ENCODE measurements at places on chromosomes 12 and 14. TPM values are rescaled to one million over a fixed set of nuclear protein-coding genes. Genes with fewer than 3 reads are reported as not detected.

- no peak for DNase-seq
Measured at GRCh38 chr14:72610831-72611200, 283.1 kb downstream of the DPF3 start.

GRCh38 chr14:52299692-52300278 lies 14.3 kb upstream of the PTGER2 start:
- DNase-seq = no peak

DNA sequence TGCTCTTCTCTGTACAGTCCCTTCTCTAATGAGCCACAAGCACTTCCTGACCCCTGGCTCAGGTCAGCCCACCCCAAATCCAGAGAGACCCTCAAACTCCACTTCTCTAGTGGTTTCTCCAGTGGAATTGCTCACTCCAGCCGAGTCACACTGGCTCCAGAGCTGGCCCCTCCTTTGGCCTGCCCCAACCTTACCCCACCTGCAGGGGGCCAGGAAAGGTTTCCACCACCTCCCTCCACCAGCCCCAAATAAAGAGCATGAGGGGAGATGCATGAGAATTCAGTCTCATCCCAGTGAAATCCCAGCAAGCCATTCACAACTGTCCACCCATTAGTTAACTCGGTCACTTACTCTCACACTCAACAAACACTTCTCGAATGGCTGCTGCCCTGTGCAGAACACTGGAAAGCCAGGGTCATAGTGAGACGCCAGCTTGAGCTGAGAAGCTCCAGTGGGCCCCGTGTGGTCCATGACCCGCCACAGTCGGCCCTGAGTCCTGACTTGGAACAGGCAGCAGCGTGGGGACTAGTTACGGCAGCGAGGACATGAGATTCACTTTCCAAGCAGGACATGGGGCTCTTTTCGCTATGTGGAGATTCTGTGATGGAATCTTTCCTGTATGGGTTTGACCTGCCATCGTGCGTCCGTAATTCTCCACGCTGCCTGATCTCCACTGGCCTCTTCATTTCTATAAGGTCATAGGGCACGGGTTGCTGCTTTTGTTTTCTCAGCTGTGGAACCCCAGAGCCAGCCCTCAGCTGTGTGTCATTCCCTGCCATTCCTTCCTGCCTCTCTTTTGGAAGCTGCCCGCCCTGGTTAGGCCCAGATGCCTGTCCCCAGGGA lies 44.2 kb downstream of the SLC6A12 start:
- DNase-seq = no peak

DNA sequence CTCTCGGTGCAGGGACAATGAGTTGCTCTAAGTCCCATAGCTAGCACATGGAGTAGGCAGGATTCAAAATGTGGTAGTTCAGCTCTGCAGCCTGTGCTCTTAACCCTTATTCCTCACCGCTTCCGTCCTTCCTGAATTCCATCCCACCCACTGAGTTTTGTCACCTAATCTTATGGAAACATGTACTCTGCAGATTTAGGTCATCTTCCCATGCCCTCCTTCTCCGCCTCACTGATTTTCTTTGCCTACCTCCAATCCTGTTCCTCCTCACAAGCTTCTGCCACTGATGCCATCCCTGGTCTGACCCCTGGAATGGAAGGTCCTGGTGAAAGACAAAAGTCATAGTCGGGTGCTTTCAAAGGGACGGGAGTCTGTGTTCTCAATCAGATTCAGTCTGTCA lies 46.5 kb upstream of the ABCC9 start:
- DNase-seq = no peak

DNA sequence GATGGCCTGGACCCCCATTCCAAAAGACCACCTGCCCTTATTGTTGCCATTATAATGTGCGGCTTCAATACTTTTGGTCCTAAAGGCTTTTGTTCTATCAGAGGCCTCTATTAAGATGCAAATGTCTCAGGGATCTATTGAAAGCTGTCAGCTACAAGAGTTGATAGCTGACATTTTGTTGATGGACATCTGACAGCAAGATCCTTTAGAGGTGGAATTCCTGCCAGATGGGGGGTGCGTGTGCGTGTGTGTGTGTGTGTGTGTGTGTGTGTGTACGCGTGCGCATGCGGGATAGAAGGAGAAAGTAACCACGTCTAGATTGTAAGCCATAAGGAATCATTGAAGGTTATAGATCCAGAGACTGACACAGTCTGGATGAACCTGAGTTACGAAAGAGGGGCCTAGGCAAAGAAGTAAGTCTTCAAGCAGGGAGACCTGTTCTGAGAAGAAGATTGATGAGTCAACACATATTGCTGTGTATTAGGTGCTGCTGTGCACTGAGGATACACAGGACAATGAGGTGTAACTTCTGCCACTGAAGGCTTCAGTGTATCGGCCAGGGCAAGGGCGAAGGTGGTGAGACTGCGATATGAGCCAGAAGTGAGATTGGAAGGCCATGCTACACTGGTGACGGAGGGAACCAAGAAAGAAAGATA lies 89.2 kb downstream of the PRMT8 start:
- no peak for DNase-seq

- DNase-seq = no peak
Measured at GRCh38 chr14:56199982-56200577, 81.9 kb downstream of the PELI2 start.

DNA sequence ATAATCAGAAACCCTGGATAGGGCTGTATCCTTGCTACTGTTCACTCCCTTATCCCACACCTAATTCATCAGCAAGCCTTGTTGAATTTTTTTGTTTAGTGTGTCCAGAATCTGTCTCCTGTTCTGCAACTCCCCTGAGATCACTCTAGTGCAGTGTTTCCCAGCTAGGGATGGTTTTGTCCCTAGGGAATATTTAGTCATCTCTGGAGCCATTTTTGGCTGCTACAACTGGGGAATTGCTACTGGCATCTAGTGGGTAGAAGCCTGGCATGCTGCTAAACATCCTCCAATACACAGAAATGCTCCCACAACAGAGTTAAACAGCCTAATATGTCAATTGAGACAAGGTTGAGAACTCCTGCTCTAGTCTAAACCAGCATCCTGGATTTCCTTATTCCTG lies 248.0 kb downstream of the NPAS3 start:
- DNase-seq = no peak

DNA sequence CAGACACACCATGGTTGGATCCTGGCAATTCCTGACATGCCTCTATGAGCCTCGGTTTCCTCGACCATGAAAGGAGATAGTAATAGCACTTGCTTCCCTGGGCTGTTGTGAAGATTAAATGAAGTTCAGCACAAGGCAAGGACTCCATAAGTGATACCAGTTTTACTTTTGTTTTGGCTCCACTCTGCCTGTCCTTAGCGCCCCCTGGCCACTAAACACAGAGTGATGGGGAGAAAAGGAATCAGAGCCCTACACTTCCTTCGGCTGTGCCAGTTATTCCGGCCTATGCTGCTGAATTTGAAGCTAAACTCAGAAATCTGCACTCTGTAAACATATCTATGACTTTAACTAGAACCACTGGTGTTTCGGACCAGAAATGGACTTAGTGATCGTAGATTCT lies 173.8 kb downstream of the C12orf75 start:
- DNase-seq = no peak

GRCh38 chr14:80977221-80977620 lies 21.8 kb downstream of the TSHR start:
- DNase-seq = no peak

- no peak for DNase-seq
Measured at GRCh38 chr14:71607056-71607455, 325.2 kb upstream of the RGS6 start.

DNA sequence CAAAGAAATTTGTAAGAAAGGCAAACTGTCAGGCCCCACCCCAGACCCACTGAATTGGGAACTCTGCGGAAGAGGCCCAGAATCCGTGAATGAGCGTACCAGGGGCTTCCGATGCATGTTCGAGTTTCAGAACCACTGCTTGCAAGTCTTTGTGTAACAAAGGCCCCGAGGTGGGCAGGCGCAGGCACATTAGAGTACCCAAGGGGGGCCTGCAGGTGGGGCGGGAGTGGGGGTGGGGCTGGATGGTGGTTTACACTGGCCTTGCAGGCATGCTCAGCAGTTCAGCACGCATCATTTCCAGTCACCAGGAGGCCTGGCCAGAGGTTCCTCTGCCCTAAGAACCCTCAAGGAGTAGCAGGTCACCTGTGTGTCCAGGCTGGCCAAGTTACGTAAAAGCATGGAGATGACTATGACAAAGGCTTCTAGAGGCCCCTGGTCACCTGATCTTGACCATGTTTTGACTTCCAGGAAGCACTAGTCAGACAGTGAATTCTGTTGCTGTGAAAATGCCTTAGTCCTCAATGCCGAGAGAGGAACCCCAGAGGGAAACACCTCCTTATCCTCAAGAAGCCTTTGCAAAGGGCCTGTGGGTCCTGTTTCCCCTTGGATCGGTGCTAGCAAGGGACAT lies 33.2 kb upstream of the IRF2BPL start:
- DNase-seq = no peak

DNA sequence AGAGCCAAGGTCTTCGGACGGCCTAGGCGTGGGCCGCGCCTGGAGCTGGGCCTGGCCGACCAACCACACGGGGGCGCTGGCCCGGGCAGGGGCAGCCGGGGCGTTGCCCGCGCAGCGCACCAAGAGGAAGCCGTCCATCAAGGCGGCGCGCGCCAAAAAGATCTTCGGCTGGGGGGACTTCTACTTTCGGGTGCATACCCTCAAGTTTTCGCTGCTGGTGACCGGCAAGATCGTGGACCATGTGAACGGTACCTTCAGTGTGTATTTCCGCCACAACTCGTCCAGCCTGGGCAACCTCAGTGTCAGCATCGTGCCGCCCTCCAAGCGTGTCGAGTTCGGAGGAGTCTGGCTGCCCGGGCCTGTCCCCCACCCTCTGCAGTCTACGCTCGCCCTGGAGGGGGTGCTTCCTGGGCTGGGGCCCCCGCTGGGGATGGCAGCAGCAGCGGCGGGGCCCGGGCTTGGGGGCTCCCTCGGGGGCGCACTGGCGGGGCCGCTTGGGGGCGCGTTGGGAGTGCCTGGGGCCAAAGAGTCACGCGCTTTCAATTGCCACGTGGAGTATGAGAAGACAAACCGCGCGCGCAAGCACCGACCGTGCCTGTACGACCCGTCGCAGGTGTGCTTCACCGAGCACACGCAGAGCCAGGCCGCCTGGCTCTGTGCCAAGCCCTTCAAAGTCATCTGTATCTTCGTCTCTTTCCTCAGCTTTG lies 4.4 kb upstream of the SHMT2 start:
- no peak for DNase-seq

- peak; percentile 51 for DNase-seq
Measured at GRCh38 chr12:67415473-67415872, 146.3 kb downstream of the CAND1 start.

GRCh38 chr14:54312166-54312801 lies 84.5 kb upstream of the CDKN3 start:
- DNase-seq = no peak

DNA sequence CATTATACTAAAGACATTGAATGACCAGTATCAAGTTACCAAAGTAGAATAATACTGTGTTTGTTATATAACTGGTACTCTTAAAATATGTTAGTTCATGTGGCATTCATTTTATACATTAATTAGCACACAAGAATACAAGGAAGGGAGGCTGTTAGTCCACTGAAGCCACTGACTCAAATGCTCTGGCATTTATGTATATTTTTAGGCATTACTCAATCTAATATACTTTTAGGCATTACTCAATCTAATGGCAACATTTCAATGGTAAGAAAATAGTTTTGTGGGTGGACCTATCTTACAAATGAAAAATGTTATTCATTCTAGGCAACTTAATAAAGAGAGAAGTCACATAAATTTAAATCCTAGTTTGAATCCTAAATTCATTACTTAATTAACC lies 874.4 kb upstream of the USP15 start:
- no peak for DNase-seq

The LRP6 gene
- 54.2 TPM for total RNA-seq

The GYS2 gene
- total RNA-seq = not detected

The OR6C2 gene
- not detected for total RNA-seq

The ERH gene
- 145 TPM for total RNA-seq

The CARMIL3 gene
- total RNA-seq = 10.2 TPM

The TCL1A gene
- 2.2 TPM for total RNA-seq

The CRIP1 gene
- 4.3 TPM for total RNA-seq

The ADAM21 gene
- total RNA-seq = 0.69 TPM

The WIF1 gene
- 7.0 TPM for total RNA-seq

The LRRK2 gene
- total RNA-seq = 43.5 TPM

Data from spinal cord (tissue), 10 donors.